T-cell (primary cell): ENCODE measurements at places on chromosomes 16 and 17. TPM values are rescaled to one million over a fixed set of nuclear protein-coding genes. Genes with fewer than 3 reads are reported as not detected.

DNA sequence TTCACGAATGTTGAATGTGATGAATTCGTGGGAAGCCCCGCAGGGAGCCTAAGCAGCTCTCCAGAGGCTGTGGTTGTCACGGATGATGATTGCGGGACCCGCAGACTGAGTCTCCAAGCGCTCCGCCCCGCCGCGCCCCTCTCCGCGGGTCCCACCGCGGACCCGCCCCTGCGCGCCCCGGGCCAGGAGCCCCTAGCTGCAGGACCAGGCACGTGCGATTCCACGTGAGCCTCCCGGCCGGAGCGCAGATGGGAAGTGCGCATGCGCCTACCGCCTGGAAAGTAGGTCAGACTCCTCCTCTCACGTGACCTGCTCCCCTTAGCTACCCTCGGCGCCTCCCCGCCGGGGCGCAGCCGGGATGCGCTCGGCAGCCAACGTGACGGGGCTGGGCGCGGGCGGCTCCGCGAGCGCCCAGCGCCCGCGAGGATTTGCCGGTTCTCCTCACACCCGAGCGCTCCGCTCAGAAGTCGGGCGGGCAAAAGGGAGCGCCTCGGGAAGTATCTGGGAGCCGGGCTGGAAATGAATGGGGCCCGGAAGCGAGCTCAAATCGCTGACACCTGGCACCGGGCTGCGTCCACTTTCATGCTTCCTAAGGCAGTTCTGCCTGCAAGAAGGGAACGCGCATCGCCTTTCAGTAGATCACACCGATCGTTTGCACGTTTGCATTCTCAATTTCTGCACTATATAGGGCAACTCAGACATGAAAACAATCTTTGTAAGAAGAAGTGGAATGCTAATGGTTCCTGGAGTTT is 26.4 kb upstream of the HLF start:
- no peaks in the 10 kb centered on the region for H3K36me3 ChIP-seq
- peak; percentile 66 for DNase-seq
- peaks cover 19% of the 10 kb centered on the region for H3K4me1 ChIP-seq
- H3K27ac ChIP-seq, result peak overlapping the region; percentile 79

Gene ETV4
- total RNA-seq, result 0.41 TPM

Gene CTCF
- 69.0 TPM for total RNA-seq

DNA sequence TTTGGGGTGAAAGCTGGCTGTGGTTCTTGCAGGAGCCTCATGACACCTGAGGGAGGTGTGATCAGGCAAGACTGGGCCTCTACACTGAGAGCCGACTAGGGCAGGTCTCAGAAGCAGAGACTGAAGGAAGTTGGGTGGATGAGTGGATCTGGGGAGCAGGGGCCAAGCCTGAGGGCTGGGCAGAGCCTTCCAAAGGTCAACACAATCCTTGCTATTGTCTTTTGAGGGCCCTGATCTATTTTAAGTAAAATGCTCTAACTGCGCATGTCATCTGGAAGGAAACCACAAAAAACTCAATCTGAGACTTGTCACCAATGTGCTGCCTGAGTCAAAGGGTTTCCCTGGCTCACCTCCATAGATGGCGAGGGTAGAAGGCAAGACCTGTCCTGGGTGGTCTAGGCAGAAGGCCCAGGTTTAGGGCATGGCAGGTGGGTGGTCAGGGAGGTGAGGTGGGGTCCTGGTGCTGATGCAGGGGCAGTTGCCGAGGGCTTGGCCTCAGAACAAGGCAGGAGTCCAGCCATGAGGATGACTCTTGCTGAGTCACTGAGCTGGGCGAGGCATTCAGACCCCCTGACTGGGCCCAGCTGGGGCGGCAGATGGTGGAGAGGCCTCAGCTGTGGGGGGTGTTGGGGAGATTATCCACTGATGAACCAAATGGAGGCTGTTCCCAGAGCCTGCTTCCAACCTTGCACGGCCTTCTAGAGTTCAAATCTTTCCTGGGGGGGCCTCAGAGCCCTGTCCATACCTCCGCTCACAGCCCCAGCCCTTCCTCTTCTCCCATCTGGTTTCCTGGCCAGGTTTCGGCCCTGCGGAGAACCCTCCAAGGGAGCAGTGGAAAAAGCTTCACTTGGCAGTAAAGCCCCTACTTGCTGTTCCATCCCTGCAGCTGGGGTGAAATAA is 5.1 kb downstream of the MVP start:
- H3K36me3 ChIP-seq, result no peaks in the 10 kb centered on the region
- H3K4me1 ChIP-seq, result peaks cover 97% of the 10 kb centered on the region
- no peaks in the 10 kb centered on the region for H3K27me3 ChIP-seq
- H3K4me3 ChIP-seq, result no peak overlapping the region
- peak overlapping the region; percentile 46 for H3K27ac ChIP-seq
- DNase-seq, result no peak

GRCh38 chr16:57610611-57611010 is 17.8 kb upstream of the ADGRG1 start:
- H3K27ac ChIP-seq, result peak overlapping the region; percentile 81
- no peak for DNase-seq
- no peak overlapping the region for H3K4me3 ChIP-seq
- H3K27me3 ChIP-seq, result no peaks in the 10 kb centered on the region
- H3K36me3 ChIP-seq, result no peaks in the 10 kb centered on the region

Gene TBC1D3E
- total RNA-seq, result not detected

DNA sequence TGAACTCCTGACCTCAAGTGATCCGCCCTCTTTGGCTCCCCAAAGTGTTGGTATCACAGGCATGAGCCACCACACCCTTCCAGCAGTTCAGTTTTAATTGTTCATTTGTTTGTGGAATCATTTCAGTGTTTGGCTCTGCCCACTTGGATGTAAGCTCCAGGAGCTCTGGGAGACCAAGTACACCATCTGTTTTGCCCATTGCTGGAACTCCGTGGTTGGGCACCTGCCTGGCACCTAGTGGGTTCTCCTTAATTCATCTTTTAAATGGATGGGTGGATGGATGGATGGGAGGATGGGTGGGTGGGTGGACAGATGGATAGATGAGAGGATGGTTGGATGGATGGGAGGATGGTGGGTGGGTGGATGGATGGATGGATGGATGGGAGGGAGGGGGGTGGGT is 953 bp upstream of the NECAB2 start:
- DNase-seq, result no peak
- no peak overlapping the region for H3K4me3 ChIP-seq
- H3K4me1 ChIP-seq, result no peaks in the 10 kb centered on the region
- H3K36me3 ChIP-seq, result no peaks in the 10 kb centered on the region
- H3K27me3 ChIP-seq, result no peaks in the 10 kb centered on the region
- no peak overlapping the region for H3K27ac ChIP-seq

Gene MT1A
- not detected for total RNA-seq

- no peaks in the 10 kb centered on the region for H3K4me1 ChIP-seq
Observed at GRCh38 chr17:74226252-74226651, 12.9 kb downstream of the TTYH2 start.

Gene IGF2BP1
- 1.4 TPM for total RNA-seq
